ENCODE measurements at places on chromosomes 3 and 15.

GRCh38 chr3:46989146-46989810, 9.8 kb downstream of the NBEAL2 start:
- no peak for DNase-seq

DNA sequence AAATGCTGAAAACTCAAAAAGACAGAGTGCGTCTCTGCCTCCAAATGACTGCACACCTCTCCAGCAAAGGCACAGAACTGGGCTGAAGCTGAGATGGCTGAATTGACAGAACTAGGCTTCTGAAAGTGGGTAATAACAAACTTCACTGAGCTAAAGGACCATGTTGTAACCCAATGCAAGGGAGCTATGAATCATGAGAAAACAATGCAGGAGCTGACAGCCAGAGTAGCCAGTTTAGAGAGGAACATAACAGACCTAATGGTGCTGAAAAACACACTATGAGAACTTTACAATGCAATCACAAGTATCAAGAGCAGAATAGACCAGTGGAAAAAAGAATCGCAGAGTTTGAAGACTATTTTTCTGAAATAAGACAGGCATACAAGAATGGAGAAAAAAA, 10.1 kb upstream of the AVEN start:
- no peak for DNase-seq

DNA sequence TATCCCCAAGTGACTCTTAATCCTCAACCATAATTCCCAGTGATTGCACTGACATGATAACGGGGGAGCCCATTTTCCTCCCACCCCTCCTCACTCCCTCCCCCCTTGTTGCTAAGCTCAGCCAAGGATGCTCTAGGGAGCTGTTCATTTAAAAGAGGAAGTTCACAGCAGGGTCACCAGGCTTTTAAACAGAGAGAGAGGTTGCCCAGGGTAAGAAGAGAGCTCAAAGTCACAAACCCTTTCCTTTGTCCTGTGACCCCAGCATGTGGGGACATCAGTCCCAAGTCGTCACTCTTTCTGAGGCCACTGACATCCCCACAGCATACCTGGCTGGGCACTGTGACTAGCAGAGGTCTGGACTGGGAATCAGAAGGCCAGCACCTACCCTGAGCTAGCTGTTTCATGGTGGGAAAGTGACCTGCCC, 144.1 kb downstream of the RORA start:
- no peak for DNase-seq

- DNase-seq: no peak
Observed at GRCh38 chr3:144241404-144241803, 269.8 kb downstream of the DIPK2A start.

DNA sequence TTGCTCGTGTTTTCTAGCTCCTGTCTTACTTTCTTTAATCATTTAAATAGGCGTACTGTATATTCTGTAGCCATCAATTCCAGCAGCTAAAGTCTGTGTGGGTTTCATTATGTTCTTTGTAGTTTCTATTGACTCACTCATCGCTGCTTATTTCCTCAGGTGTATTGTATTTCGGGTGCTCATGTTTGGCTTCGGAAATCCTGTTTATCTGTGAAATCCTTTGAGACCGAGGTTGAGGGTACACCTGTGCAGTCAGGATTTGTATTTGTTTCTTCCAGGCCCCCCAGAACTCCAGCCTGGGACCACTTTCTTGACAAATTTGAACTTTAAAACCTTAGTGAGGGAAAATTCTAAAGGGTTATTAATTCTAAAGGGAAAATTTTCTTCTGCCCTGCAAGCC, 2.0 kb upstream of the PAK2 start:
- DNase-seq: no peak

DNA sequence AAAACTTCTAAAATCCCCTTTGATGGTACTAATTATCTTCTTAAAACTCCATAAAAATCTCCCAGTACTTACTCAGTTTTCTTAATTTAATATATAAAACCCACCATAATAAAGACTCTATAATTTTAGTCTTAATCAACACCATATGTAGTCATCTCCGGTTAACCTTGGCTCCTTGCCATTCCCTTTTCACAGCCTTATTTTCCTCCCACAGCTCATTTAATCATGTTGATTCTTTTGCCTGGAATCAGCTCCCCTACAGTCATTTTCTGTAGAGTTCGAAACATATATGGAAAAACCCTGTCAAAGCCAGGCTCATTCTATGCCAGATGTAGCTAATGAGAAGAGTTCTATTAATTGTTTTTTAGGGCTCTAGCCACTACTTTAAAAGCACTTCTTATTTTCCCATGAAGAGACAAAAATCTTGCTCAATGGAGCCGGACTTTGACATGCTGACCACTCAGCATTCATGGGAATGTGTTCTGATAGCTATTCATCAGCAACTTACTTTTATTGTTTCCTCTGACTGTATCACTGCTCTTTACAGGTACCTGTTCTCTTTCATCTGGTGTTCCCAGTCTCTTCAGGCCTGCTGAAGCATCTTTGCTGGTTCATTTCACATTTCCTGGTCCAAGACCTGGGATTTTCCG, 573.4 kb downstream of the NAALADL2 start:
- DNase-seq: no peak

GRCh38 chr15:71780115-71780976, 30.0 kb upstream of the NR2E3 start:
- no peak for DNase-seq

Measured in T-helper 17 cell (primary cell).